ENCODE measurements at places on chromosomes 4 and X.

DNA sequence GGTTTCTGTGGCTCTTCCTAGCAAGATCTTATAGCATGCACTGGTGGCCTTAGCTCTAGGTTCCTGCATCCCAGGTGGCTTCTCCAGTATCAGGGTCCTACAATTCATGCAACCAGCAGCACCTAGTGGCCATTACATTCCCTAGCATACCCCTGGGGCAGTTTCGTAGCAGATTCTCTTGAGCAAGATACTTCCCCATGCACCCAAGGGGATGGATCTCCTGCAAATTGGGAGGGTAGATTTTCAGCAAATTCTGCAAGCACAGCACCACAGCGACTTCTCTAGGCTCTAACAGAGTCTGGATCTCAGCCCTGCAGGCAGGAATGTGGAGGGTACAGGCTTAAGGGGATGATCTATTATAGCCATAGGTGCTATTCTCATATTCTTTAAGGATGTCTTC, 13.1 kb upstream of the SLC9B1 start:
- peak; percentile 58 for DNase-seq

DNA sequence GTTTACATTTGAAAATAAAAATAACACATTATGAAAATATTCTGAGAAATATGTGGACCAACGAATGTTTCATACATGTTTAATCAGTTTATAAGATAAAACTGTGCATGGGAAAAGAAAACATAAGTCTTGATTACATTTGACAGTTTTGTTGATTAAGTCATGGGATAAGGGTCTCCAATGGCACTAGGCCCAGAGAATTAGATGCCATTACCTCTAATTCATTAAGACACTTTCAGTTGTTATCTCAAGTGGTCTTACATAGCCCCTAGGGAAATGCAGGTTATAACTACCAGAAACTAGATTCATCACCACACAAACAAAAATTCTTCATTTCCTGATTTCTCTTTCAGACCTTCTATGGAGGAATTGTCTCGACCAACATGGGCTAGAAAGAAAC, 300.8 kb downstream of the PCDH7 start:
- no peak for DNase-seq

DNA sequence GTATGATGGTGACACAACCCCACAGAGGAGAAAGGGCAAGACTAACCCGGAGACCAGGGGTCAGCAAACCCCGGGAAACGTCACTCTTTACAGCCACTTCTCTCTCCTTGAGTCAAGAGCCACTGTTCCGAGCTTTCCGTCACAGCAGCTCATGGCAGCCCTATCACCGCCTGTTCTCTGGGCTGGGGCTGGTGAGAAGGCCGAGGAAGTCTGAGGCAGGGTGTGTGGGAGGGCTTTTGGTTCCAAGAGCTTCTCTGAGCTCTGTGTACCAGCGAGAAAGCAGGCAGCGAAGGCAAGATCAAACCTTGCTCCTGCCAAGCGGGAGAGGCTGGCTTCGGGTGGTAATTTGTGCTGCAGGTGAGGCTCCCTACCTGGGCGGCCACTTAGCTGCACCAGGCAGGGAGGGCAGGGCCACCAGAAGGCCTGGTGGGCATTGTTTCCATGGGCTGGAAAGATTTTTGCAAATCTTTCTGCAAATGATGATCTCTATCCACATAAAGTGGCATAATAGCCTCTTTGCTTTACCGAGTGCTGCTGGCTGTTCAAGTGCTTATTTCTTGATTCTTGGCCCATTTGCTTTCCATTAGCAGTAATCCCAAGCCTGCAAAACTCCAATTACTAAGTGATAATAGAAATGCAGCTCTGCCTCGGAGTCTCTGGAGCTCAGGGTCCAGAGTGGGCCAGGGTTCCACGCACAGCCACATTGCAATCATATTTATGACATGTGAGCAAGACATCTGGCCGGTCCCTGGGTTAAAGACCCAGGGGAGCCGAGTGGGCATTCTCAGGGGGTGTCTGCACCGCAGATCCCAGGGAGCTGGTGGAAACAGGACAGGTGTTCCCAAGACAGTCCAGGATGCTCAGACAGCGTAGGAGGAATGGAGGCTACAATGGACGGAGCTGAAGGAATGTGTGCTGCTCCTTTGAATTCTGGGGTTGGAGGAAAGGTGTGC, 41.5 kb downstream of the DCTD start:
- no peak for DNase-seq

DNA sequence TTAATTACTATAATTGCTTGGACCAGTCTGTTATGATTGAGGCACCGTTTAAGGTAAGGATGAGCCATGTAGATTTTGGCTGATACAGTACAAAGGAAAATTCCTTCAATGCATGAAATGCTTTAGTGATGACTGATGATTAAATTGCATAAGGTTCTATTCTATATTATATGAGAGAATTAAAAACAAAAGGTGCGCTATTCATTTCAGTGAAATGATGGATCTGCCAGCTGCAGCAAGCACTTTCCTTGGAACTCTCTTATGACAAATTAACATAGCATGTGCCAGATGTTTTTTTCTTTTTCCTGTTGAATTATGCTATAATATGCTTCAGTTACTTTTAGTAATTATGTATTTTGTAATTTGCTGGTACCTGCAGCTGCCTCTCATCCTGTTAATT, 98.5 kb downstream of the JADE1 start:
- no peak for DNase-seq

- no peak for DNase-seq
These were observed 223.9 kb upstream of the EPHA5 start for GRCh38 chr4:65893957-65894755.

Measured in ecto neural progenitor cell (in vitro differentiated cells).